ENCODE measurements at places on chromosomes 6 and 20.

DNA sequence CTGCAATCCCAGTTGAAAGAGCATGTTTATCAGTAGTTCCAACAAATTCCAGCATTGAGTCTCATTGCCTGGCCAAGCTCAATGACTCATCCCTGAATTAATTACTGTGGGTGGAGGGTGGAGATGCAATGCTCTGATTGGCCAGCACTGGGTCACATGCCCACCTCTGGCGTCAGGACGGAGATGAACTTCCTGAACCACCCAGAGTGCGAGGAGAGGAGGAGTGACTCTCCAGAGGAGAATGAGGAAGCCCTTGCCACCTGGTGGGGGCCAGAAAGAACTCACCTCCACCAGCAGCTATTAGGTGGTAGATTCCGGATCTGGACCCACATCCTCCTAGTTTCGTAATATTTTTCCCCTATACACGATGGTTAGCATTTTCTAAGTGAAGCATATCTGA, 283.9 kb downstream of the TBC1D7 start:
- no peak for DNase-seq

GRCh38 chr6:48068278-48069251, 42.4 kb downstream of the PTCHD4 start:
- DNase-seq: no peak

- no peak for DNase-seq
Observed at GRCh38 chr6:105753207-105753606, 332.9 kb upstream of the PRDM1 start.

GRCh38 chr6:93418033-93418407, 1.3 kb downstream of the EPHA7 start:
- DNase-seq: no peak

DNA sequence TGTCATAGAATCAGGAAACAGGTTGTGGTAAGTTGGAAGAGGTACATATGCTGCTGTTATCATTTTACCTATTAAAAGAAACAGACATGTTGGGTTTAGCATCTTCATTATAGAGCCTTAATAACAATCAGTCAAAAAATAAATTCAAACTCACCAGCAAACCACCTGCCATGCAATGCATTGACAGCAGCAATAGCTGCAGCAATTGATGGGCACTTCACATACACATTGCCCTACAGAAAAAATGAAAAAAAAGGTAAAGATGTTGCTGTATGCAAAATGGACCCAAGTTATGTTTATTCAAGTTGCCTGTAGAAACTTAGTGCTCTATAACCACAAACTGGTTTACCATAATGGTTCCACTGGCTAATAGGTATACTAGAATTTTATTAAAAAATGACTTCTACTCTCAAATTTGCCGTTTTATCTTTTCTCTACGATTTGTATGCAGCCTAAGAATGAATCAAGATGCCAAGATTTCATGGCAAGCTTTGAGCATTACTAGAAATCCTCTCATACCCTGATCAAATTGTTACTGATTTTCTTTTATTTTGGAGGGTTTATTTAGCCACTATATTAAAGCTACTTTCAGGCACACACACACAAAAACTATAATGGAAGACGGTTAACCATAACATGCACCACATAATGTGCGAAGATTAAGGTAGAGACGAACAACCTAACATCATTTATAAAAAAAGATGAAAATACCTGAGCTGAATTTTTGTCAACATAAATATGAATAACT, 5.5 kb downstream of the ROMO1 start:
- DNase-seq: no peak

GRCh38 chr6:46390153-46390876, 100.9 kb downstream of the RCAN2 start:
- no peak for DNase-seq

DNA sequence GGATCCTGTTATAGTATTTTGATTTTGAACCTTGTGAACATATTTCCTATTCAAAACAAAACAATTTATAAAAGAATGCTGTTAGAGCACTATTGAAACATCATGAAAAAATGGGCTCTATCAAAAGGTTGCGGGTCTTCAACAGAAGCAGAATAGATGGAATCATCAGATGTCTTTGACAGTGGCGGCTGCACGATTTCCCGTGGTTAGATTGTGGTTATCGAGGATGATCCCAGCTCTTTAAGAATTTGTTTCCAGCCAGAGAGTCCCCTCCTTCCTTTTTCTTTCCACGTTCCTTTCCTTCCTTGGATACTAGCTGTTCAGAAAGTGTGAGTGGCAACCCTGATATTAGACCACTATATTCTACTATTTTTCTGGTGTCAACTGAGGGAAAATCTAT, 163.4 kb downstream of the FARS2 start:
- no peak for DNase-seq

DNA sequence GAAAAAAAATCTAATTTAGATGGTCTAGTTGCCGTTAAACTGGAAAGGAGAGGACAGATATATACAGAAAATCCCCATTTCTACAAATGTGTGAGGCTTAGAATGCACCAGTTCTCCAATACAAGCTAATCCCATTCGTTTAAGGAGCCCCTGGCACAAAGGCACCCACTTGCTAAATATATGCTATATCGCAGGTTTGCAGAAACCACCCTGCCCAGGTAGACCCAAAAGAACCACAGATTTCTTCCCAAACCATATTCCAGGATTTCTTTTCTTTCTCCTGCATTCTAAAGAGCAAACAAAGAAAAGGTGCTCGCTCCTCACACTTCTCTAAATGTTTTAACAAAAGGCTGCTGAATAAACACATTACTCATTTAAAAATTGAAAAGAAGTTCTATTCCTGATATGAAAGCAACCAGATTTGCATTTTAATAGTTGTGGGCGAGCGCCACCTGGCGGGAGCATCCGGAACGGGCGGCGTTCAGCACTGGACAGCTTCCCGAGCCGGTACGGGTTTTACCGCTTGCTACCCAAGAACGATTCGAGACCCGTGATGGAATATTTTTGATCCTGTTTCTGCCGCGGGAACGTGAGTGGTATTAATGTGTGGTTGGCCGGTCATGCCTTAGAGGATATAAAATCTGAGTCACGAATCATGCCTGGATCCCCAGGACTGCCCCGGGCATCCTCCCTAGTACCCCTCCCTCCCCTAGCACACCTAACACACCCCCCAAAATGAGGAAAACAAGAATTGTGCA, 2.1 kb downstream of the PTPRT start:
- no peak for DNase-seq

DNA sequence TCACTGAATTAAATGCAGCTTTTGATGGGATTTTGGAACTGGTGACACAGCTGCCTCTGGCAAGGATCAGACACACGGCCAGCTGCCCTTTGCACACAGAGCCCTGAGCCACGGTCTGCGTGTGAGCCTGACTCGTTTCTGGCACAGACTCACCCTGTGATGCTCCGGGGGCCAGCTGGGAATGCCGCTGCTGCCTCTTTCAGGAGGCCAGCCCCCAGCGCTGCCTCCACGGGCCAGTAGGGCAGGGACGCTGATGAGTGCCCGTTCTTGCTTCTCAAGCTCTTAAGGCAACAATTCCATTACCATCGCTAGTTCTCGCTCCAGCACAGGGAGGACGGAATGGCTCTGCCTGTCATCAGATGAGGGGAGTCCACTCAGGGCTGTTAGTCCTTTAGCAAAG, 61.6 kb downstream of the IRF4 start:
- DNase-seq: no peak
